ENCODE measurements at places on chromosomes 4 and X.

DNA sequence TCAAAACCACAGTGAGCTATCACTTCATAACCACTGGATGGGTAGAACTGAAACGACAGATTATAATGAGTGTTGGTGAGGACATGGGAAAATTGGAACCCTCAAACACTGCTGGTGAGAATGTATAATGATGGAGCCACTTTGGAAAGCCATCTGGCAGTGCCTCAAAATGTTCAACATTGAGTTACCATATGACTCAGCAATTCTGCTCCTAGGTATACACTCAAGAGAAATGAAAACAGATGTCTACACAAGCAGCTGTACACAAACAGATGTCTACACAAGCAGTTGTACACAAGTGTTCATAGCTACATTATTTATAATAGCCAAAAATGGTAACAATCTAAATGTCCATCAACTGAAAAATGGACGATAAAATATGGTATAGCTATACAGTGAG is 143.9 kb downstream of the PDGFRA start:
- no peak for DNase-seq

DNA sequence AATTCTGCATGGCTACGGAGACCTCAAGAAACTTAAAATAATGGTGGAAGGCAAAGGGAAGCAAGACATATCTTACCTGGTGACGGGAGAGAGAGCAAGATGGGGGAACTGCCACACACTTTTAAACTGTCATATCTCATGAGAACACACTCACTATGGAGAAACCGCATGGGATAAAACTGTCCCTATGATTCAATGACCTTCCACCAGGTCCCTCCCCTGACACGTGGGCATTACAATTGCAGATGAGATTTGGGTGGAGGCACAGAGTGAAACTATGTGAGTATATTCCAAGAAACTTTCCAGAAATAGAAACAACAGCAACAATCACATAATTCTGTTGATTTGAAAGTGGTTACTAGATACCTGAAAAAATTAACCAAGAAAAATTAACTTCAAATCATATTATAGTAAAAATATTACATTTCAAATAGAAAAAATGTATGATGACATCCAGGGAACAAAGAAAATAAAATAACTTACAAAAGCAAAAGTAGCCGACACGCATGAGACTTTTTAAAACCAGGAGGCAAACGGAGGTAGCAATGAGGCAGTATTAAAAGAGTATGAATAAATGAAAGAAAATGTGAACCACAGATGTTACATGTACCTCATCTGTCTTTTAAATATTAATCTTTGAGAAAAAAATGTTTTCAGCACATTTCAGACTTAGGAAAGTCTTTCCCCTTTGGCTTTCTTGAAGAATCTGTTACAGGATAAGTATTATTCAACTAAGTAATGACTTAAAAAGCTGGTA is 879.5 kb downstream of the TECRL start:
- no peak for DNase-seq

DNA sequence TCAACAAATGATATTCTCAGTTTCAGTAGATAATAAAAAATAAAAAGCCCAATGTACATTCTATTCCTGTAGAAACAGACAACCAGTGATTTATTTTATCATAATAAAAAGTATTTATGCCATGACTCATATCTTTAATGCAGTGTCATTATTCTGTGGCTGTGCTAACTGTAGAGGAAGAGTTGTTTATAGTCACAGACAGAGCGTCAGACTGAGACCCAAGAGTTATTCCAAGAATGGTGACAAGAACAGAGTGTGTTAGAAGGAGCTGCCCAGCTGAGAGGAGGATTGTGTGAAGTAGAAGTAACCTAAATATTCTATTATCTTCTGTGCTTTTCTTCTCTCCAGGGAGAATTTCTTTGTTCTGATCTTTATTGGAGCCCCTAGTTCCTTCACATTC is 210.7 kb downstream of the PPP1R2C start:
- no peak for DNase-seq

- no peak for DNase-seq
Measured at GRCh38 chrX:100964362-100964761, 5.1 kb upstream of the ARL13A start.

GRCh38 chr4:130338851-130339250 is 1242.9 kb downstream of the C4orf33 start:
- DNase-seq: no peak

DNA sequence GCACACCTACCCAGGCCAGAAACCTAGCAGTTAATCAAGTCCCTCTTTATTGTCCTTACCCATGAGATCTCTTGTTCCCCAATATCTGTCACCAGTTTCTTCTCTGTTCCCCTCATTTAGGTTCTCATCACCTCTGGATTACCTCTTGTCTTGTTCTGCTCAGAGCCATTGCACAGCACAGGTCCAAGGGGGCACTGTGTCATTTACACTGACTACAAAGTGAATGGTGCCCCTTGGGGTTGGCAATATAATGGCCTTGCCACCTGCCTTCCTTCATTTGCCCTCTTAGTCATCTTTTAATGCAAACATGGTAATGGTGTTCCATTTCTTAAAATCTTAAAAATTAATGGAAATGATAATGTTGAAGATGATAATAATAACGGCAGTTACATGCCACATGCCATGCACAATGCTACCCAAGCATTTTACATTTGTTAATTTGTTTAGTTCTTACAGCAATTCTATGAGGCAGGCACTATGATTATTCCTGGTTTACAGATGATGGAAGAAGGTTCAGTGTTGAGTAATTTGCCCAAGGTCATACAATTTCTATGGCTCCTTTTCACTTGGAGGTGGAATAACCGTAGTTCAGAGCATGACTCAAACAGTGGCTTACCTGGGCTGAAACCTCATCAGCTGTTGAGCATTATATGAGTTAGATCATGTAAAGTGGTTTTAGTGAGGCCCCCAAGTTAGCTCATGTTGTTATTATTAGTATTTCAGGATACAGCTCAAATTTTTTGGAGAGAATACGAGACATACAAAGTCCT is 117.9 kb downstream of the RASL11B start:
- no peak for DNase-seq

DNA sequence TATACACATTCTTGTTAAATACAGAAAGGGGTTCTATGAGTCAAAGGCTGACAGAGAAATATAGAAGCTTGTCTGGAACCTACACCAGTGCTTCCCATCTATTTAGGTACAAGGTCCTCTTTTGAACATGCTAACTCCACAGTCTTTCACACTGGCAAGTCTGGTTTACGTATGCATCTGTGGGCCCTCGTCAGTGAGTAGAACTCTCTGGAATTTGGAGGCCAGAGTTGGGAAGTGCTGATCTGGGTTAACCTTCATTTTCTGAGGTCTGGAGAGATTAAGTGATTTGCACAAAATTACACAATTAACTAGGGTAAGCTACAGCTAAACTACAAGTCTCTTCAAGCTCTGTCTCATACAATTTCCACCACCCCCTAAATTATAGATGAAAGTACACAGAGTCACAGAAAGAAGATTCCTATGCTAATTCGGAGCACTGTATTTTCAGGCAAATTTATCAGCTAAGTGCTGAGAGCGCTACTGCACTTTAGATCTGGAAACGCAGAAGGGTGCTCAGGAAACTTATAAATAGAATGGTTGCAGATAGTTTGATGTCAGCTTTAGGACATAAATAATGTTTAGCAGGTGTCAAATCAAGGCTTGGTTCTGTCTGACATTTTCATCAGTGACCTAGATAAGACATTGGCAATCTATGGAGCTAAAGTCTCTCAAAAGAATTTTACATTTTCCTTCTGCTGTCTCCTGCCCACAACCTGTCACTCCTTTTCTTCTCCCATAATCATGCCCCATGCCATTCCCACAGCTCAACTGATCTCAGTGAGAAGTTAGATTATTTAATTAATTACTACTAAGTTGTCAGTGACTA is 43.0 kb upstream of the PDLIM5 start:
- DNase-seq: no peak

DNA sequence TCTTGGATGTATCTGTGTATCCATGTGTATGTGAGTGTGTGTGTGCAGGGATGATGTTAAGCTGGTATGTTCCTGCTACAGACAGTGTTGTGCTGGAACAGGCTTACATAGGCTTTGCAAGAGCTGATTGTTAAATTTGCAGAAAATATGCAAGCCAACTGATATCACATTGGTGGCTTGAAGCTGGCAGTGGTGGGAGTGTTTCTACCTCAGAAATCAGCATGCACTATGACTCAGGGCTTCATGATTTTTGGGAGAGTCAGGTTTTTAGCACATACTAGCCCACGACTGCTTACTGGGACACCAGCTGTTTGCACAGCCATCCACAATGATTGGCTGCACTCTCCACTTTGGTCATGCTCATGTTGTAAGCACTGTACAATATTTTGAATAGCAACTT is 261.8 kb downstream of the DHX15 start:
- DNase-seq: no peak

DNA sequence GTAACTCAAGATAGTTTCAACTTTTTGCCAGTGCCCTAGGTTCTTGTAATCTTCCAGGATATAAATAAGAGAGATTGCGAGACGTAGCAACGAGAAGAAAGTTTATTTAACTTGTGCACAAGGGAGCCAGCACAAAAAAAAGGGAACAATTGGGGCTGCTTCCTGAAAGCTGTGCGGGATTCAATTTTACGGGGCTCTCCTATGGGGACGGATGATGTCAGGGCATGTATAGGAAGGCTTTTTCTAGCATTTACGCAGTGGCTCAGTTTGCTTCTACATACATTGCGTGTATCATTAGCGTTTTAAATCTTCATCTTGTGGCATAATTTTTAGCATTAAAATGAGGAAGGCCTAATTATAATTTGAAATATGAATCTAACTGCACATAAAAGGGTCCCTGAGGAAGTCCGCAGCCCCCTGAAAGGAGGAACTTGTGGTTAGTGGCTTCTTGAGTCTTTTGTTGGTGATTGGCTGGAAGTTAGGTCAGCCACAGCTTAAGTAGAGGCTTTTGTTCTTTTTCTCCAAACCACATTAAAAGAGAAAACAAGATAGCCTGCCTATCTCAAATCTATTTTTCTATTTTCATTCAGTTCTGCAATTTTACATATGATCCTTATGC is 668.2 kb upstream of the NDST4 start:
- DNase-seq: no peak

- DNase-seq: no peak
Measured at GRCh38 chr4:55181010-55182005, 55.9 kb upstream of the KDR start.

DNA sequence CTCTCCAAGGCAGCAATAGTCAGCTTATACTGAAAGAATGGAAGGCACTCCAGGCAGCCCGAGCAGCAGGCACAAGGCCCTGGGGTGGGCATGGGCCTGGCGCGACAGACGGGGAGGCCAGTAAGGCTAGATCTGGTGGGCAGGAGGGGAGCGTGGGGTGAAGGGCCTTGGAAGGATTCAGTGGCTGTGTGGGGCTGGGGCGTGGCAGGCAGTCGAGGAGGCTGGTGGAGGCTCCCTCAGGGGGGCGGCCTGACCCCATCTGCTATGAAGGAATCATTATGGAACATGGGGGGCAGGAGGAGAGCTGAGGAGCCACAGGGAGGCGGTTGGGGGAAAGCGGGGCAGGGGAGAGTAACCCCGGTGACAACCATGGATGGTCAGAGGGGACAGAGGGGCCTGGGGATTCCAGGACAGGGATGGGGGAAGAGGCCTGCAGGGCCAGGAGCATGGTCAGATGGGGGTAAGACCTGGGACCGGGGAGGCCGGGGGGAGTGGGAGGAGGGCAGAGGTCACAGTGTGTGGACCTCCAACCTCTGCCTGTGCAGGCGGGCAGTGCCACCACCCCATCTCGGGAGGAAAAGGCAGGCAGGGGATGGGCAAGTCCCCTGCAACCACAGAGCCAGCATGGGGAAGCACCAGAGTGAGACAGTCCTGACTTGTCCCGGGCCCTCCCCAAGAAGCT is 70.3 kb downstream of the ACOX3 start:
- no peak for DNase-seq

DNA sequence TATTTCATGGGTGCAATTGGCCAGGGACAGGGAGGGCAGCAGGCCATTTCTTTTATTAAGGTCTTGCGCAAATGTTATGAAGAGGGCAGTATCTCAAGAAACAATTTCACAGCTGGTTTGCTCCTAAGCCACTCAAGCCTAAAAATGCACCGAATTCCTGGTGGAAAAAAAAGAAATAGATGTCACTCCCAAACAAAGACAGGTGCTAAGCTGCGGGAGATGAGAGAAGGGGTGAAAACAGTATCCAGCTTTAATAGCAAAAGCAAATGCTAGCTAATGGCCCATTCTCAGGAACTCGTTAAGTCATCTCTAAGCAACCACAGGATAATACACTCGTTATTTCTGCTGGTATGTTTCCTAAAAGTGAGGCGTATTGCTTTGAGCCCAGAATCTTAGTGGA is 116.4 kb downstream of the ARX start:
- no peak for DNase-seq

- no peak for DNase-seq
Measured at GRCh38 chr4:177177541-177178081, 132.1 kb upstream of the NEIL3 start.

- DNase-seq: no peak
Measured at GRCh38 chrX:136354201-136354600, 53.4 kb downstream of the ADGRG4 start.

GRCh38 chr4:79688691-79689090 is 280.7 kb upstream of the GK2 start:
- DNase-seq: no peak

GRCh38 chr4:127997534-127998388 is 32.6 kb downstream of the ABHD18 start:
- DNase-seq: no peak

- DNase-seq: no peak
Measured at GRCh38 chrX:10615931-10616774, 4.2 kb downstream of the MID1 start.

- no peak for DNase-seq
Measured at GRCh38 chrX:49710744-49711319, 15.0 kb upstream of the PAGE1 start.

DNA sequence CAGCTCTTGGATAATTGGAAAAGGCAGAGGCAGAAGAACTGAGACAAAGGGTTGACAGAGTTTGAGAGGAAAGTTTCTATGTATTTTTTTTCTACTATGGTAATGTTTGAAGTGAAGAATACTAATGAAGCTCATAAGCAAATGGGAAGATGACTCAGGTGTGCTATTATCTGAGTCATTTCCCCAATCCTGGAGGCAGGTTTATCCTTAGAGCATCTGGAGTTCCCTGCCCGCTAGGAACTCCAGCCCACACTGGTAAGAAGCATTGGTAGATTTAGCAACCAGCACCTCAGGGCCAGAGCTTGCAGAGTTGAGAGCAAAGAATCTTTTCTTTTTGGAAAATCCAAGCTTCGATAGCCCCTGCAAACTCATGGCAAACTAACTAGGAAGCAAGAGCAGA is 55.2 kb downstream of the DOCK11 start:
- no peak for DNase-seq

- no peak for DNase-seq
Measured at GRCh38 chr4:101501421-101501820, 154.1 kb upstream of the PPP3CA start.

DNA sequence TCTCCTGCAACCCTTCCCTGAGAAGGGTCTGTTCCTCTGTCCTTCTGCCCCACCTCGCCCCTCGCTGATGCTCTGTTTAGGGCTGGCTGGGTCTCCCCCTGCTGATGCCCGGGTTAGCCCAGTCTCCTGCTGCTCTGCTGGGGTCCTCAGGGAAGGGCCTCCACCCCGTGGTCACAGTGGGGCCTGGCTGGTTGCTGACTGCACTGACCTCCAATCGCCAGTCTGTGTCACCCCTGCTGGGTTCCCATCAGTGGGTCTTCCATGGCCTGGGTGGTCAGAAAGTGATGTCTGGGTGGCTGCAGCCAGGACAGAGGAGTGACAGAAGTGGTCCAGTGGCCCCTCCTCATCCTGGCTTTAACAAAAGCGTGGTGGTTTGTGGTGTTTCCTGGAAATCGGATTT is 44.7 kb downstream of the EVC start:
- DNase-seq: no peak
